ENCODE measurements at places on chromosomes 3 and 15. TPM values are rescaled to one million over a fixed set of nuclear protein-coding genes. Genes with fewer than 3 reads are reported as not detected.

DNA sequence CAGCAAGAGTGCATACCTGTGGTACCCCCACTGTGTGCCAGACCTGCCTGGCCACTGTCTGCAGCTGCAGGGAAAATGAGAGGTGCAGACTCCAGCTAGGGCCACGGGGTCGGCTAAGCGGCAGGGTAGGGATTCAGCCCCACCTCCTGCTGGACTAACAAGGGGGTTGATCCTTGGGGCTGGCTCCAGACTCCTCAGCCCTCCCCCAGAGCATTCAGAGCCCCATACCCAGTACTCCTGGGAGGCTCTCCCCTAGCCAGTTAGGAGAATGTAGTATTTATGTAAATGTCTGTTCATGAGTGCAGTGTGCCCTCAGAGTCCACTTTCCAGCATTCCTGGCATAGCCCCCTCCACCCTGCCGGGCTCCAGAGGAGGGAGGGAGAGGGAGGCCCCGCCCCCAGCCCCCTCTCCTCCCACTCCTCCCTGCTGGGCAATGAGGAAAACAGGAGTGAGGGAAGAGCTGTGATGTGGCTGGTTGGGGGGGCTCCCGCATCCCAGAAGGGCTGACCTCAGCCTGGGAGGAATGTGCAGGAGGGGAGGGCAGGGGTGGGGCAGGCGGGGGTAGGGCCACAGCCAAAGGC is 4.5 kb upstream of the SEMA3B start:
- no peak for DNase-seq
- H3K27ac ChIP-seq: no peak overlapping the region
- H3K36me3 ChIP-seq: no peaks in the 10 kb centered on the region
- peaks cover 10% of the 10 kb centered on the region for H3K27me3 ChIP-seq
- peaks cover 4% of the 10 kb centered on the region for H3K4me1 ChIP-seq

- H3K27ac ChIP-seq: peak overlapping the region; percentile 16
- no peak overlapping the region for H3K4me3 ChIP-seq
- H3K4me1 ChIP-seq: peaks cover 2% of the 10 kb centered on the region
- no peaks in the 10 kb centered on the region for H3K36me3 ChIP-seq
These were observed 80.7 kb upstream of the ALDH1L1 start for GRCh38 chr3:126261037-126261436.

DNA sequence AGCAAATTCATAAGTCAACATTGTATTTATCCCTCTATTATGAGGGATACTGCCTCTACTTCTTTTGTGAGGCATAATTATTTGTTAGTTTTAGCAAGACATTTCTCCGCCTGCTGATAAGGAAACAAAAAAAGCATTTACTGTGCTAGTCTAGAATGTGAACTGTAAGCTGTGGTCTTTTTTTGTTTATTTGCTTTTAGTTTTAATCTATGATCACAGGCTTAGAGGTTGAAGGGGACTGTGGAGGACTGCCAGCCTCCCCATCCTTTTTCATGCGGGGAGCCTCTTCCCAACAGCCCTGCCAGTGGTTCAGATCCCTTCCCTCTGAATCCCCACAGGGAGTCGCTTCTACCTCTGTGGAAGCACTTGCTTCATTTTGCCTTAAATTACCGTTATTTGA is 331.0 kb upstream of the ROPN1 start:
- DNase-seq: no peak
- no peak overlapping the region for H3K27ac ChIP-seq
- no peak overlapping the region for H3K4me3 ChIP-seq
- no peaks in the 10 kb centered on the region for H3K36me3 ChIP-seq

GRCh38 chr15:90160781-90161727 is 40.1 kb upstream of the SEMA4B start:
- no peaks in the 10 kb centered on the region for H3K36me3 ChIP-seq
- no peaks in the 10 kb centered on the region for H3K27me3 ChIP-seq
- H3K27ac ChIP-seq: no peak overlapping the region
- peaks cover 8% of the 10 kb centered on the region for H3K4me1 ChIP-seq
- no peak for DNase-seq

GRCh38 chr15:69388260-69388705 is 25.9 kb upstream of the KIF23 start:
- H3K4me1 ChIP-seq: no peaks in the 10 kb centered on the region
- H3K27ac ChIP-seq: no peak overlapping the region
- no peak for DNase-seq
- H3K27me3 ChIP-seq: no peaks in the 10 kb centered on the region
- H3K4me3 ChIP-seq: no peak overlapping the region

GRCh38 chr3:38657369-38657768 is 7.9 kb upstream of the SCN5A start:
- H3K36me3 ChIP-seq: no peaks in the 10 kb centered on the region
- H3K4me1 ChIP-seq: peaks cover 9% of the 10 kb centered on the region
- no peak for DNase-seq

GRCh38 chr3:140712301-140712700 is 34.4 kb downstream of the TRIM42 start:
- no peak overlapping the region for H3K4me3 ChIP-seq
- peaks cover 2% of the 10 kb centered on the region for H3K27me3 ChIP-seq
- H3K27ac ChIP-seq: no peak overlapping the region
- no peak for DNase-seq
- no peaks in the 10 kb centered on the region for H3K4me1 ChIP-seq

CDV3 gene
- 181 TPM for total RNA-seq

TRA2B gene
- 172 TPM for total RNA-seq
